ENCODE measurements at places on chromosomes 1 and 21.
A peak's percentile ranks its signal among the peaks of the same experiment; 100 is the strongest.

DNA sequence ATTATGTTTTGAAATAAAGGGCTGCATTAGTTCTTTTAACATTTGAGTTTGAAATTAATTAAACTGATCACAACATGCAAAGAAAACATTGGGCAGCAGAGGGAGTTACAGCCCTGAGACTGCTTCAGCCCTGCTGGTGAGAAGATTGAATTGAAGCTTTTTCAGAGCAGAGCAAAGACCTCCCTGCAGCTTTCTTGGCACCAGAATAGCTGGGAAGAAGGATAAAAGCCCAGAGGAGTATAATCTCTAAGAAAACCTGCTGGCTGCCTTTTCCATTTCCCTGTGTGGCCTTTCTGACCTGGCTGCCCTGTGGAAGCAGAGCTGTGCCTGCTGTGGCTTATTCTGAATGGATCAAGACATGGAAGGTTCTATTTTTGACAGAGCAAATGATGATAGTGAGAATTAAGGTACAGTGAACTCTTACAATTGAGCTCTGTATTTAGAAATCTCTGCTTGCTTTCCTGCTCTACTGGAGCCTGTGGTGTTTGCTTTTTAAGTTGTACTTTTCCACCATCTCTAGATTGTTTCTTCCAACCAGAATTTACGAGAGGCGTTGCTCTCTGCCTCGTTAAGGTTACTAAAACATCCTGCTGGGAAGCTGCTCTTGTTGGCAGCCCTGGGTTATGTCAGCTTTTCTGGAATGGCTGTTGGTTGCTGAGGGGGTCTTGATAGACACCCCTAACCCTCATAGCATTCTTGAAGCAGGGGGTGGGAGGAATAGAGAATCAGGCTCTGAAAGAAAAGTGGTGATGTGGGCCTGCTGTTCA lies 9.9 kb downstream of the SNRPE start:
- peak; percentile 66 for DNase-seq

GRCh38 chr1:112702420-112703261 lies 4.3 kb downstream of the RHOC start:
- DNase-seq: no peak

- no peak for DNase-seq
These were observed 19.6 kb downstream of the CAPN8 start for GRCh38 chr1:223645903-223646302.

- no peak for DNase-seq
These were observed 83.6 kb downstream of the ITPKB start for GRCh38 chr1:226655251-226656163.

DNA sequence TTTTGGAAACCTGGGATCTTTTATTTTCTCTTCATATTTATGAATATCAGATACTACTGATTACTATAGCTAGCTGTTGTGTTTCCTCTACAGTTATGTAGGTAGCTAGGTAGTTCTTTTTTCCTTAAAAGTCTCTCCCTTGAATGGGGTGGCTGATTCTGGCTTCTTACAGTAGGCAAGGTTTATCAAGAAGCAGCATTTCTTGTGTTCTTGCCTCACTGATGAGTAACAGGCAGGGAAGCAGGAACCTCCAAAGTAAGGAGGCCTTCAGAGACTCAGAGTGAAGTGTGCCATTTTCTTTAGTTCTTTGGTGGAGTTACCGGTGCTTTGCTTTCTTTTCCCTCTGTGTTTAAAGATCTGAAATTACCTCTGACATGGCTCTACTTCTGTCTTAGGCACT lies 56.0 kb downstream of the ZMYM4 start:
- no peak for DNase-seq

DNA sequence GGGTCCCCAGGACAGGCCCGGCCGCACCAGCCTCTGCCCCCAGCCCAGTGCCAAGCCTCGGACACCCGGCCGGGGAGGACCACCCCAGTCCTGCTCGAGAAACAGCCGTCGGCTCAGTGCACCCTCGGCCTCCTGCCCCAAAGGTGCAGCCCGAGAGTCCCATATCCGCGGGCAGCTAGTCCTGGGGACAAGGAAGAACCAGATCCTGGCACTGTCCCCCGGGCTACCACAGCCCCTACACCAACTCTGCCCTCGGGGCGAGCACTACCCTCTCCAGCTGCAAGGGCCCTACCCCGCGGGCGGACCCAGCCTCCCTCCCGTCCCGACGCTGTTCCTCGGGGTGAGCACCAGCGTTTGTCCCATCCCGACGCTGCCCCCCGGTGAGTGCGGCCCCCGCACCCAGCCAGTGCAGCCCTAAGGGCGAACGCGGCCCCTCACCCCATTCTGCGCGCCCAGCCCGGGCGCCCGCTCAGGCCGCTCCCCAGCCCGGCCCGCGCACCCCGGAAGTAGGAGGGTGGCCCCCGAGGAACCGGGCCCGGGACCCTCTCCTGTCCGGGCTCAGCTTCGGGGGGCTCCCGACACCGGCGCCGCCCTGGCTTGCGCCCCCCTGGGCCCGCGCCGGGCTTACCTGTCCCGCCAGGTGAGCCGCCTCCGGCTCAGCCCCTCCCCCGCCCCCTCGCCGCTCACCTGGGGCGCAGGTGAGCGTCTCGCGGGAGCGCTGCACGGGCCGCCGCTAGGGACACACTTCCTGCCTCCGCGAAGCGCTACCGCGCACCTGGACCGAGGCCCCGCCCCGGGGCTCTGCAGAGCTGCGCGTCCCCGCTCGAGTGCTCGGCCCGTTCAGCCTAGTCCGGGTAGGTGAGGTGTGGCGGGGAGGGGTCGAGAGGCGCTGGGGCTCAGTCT lies at the start of gene KDF1:
TSS of gene KDF1 (minus strand) at position 747 of the 903 bp plus-strand sequence. CDS start 8,088 bp downstream, outside the sequence.
- peak; percentile 61 for DNase-seq

GRCh38 chr1:172270605-172271004 lies 149.9 kb upstream of the C1orf105 start:
- DNase-seq: no peak

- DNase-seq: no peak
These were observed 61.4 kb upstream of the FMN2 start for GRCh38 chr1:240030236-240030635.

- no peak for DNase-seq
These were observed 275.9 kb upstream of the SNX7 start for GRCh38 chr1:98385652-98386051.

- no peak for DNase-seq
These were observed 32.6 kb downstream of the TRIT1 start for GRCh38 chr1:39850606-39851216.

DNA sequence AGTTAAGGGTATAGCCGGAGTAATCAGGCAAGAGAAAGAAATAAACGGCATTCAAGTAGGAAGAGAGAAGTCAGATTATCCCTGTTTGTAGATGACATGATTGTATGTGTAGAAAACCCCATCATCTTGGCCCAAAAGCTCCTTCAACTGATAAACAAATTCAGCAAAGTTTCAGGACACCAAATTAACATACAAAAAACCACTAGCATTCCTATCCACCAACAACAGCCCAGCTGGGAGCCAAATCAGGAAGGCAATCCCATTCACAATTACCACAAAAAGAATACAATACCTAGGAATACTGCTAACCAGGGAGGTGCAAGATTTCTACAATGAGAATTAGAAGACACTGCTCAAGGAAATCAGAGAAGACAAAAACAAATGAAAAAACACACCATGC lies 45.3 kb downstream of the MAST2 start:
- DNase-seq: no peak

- no peak for DNase-seq
These were observed 64.0 kb downstream of the ADARB1 start for GRCh38 chr21:45138199-45139002.

DNA sequence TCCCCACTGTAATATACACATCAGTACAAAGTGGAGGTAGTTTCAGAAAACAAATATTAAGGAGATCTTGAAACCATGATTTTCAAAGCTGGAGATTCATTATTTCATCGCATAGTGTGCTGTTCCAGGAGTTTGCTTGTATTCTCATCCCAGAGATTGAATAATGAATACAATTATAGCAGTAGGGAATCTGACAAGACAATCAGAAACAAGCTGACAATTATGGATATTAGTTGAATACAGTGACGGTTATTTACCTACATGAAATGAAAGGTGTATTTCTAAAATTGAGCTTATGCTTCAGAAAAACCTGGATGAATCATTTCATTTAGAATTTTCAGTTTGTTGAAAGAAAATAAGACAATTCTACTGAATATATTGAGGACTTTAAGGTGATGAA lies 2119.0 kb downstream of the MRPL39 start:
- no peak for DNase-seq

GRCh38 chr1:193831465-193831864 lies 645.1 kb upstream of the B3GALT2 start:
- no peak for DNase-seq

- DNase-seq: no peak
These were observed 33.0 kb upstream of the VN1R5 start for GRCh38 chr1:247222840-247223239.

- DNase-seq: peak; percentile 40
These were observed 45.2 kb upstream of the RXRG start for GRCh38 chr1:165490175-165490574.

DNA sequence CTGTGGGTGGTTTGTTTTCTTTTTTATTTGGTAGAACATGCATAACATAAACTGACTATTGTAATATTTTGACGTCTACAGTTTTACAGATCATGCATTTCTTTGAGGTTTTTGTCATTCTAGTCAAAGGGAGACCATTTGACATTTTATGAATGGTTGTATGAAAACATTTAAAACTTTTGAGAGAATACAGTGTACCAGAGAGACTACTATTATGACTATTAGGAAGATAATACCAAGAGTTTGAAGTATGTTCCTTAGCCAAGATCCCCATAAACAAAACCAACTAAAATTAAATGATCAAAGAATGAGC lies 37.3 kb upstream of the RHOU start:
- no peak for DNase-seq

DNA sequence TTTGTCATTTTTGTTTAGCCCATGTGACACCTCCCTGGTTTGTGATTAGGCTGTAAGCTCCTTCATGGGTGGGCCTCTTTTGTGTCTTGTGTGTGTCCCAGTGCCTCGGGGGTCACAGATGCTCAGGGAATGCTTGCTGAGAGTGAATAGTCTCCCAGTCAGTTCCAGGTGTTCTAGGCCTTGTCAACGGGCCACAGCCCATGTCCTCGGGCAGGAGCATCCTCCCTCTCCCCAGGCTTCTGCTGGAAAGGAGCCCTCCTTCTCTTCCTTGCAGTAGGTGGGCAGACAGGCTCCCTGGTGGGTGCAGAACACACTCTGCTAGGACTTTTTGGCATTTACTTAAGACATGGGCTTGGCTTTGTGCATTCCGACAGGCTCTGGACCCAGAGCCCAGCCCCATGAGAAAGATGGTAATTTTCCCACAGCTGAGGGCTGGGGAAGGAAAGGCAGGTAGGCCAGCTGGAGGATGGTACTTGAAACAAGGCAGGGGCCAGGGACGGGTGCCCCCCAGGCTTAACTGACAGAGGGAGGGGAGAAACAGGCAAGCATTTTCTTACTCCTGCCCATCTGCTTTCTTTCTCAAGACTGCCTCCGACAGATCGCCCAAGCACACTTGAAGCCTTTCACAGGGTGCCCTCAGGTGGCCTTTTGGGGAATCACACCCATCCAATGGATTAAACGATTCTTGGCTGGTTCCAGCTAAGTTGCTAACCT lies 7.1 kb upstream of the CPLANE2 start:
- DNase-seq: peak; percentile 65

DNA sequence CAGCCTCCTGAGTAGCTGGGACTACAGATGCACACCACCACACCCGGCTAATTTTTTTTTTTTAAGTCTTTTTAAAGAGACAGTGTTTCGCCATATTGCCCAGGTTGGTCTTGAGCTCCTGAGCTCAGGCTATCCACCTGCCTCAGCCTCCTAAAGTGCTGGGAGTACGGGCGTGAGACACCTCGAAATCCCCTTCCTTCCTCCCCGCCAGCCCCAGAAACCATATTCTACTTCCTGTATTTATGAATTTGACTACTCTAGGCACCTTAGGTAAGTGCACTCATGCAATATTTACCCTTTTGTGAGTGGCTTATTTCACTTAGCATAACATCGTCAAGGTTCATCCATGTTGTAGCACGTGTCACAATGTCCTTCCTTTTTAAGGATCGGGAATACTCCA lies 6.9 kb upstream of the LRP8 start:
- no peak for DNase-seq

GRCh38 chr1:215375381-215375780 lies 191.7 kb upstream of the KCTD3 start:
- DNase-seq: no peak

DNA sequence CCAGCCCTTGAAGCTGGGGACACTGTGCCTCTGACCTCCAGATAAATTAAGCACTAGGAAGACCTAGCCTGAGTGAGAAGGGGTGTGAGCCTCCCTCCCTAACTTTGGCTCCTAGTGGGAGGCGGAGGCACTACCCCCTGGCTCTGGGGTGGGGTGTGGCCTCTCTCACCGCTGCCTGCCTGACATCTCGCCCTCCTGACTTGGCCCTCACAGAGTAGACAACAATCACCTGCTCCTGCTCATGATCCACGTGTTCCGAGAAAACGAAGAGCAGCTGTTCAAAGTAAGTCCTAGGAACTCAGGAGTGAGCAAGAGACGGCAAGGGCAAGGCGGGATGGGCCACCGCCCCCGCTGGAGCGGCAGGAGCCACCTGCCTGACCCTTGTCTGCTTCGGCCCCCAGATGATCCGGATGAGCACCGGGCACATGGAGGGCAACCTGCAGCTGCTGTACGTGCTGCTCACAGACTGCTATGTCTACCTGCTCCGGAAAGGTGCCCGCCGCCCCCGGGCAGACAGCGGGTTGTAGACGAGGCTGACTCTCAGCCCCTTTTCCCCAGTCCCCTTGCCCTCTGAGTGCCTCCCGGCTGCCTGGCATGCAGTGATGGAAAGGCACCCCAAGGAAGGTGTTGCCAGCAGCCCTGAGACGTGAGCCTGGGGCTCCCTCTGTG lies 8.1 kb upstream of the SLC25A34 start:
- DNase-seq: no peak

DNA sequence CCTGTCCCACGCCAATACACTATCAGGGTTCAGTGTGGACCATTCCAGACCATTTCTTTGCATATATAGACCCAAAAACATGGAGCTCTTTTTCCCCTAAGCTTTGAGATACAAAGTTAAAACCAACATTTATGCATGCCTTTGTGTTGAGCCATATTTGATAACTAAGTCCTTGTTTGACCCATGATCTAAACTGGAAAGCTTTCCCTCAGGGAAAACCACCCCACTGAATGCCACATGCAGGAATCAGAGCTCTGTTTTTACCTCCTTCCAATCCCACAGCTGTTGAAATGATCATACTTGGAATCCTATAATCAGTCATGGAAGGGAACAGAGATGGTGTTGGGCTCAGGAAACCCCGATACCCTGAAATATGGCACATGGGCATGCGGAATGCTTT lies 14.8 kb upstream of the SLC45A1 start:
- DNase-seq: no peak

- peak; percentile 87 for DNase-seq
These were observed at the start of gene SPATC1L for GRCh38 chr21:46183910-46184624. SPATC1L (minus strand) TSS chr21:46184459; CDS start chr21:46182816, 1,643 bp downstream.

- no peak for DNase-seq
These were observed 31.4 kb upstream of the S1PR1 start for GRCh38 chr1:101205457-101205856.
